Stimulated activated CD4-positive, alpha-beta T cell treated with anti-CD3 and anti-CD28 coated beads, Interleukin-1b, Interleukin-23, amount 100 ng/mL, for 48 hours (primary cell): ENCODE measurements at places on chromosomes 11 and 22.
A peak's percentile ranks its signal among the peaks of the same experiment; 100 is the strongest.

GRCh38 chr11:15471048-15471894, 356.5 kb downstream of the INSC start:
- DNase-seq = no peak

- peak; percentile 96 for DNase-seq
These were observed at the start of gene SNX32 for GRCh38 chr11:65833297-65834030. SNX32 (plus strand) TSS chr11:65833963; CDS start chr11:65834066, 103 bp downstream.

DNA sequence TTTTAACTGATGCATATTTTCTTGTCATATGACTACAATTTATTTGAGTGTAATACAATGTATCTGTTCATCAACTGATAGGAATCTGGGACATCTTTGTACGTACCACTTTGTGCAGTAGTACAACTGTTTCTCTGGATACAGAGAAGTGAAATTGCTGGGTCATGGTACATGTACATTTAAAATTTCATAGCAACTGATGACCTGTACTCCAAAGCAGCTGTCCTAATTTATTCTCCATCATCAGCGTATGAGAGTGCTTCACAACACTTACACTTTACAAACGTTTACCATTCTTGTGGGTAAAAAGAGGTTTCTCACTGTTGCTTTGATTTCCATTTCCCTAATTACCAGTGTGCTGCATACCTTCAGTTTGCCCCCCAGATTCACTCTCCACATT, 552.8 kb upstream of the CADM1 start:
- DNase-seq = no peak

DNA sequence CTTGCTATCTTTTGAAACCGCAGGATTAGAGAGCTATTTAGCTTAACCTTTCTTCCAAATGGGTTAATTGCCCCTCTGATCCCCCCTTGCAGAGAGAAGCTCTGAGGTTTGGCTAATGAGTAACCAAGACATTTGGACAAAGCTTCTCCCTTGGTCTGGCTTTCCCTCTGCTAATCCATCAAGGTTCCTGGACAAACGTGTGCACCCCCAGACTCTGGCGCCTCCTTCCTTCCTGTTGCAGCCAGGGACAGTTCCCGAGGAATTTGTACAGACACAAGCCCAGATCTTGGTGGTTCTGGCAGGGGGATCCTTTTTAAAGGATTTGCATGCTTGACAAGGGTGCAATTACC, 1.6 kb downstream of the KIAA1671 start:
- DNase-seq = no peak

DNA sequence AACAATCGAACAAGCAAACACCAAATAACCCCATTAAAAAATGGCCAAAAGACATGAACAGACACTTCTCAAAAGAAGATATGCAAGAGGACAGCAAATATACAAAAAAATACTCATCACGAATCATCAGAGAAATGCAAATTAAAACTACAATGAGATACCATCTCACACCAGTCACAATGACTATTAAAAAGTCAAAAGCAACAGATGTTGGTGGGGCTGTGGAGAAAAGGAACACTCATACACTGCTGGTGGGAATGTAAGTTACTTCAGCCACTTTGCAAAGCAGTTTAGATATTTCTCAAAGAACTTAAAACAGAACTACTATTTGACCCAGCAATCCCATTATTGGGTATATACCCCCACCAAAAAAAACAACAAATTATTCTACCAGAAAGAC, 51.3 kb upstream of the FLI1 start:
- no peak for DNase-seq

DNA sequence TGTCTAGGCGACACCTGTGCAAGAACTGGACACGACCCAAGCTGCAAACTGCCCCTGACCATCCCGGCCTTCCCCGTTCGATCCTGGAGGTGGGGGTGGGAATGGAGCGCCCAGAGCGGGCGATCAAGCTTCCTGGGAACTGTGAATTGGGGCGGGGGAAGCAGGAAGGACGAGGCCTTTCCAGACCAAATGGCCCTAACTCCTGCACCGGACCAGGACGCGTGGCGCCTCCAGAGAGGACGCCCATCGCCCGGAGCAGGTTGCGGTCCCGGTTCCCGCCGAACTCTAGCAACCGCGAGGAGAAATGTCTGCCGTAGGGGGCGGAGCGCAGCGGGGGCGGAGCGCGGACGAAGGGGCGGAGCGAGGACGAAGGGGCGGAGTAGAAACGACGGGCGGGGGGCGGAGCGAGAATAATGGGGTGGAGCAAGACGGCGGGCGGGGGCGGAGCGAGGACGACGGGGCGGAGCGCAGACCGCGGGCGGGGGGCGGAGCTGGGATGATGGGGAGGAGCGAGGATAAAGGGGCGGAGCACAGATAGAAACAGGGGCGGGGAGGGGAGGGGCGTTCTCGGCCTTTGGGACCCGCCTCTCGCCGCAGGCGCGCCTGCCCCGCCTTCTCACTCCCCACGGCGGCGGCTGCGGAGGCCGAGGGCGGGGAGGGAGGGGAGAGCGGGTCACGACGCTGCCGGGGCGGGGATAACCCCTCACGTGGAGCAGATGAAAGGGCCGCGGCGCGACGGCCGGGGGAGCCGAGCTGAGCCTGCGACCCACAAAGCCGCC, at the start of gene ZNRF3:
ZNRF3 (plus strand) TSS at position 695 of the 779 bp plus-strand sequence. CDS start 195 bp downstream, outside the sequence.
- DNase-seq = peak; percentile 90

- DNase-seq = no peak
These were observed 60.2 kb downstream of the SLN start for GRCh38 chr11:107651672-107652071.

DNA sequence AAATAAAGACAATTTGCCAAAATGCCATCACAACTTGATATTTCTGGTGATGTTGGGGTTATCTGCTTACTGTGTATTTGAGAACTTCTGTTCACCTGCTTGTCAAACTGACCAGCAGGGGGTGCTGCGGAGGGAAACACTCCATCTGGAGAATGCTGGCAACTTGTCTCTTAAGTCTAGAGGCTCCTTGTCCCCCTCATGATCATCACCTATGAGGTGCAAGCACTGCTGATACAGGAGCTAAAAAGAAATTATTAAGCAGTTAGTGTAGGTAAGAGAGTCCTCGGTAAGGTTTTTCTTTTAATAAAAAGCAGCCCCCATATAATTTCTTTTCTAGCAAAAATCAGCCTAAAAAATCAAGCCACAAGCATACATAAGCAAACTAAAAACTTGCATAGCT, 32.7 kb upstream of the GLYATL1B start:
- DNase-seq = peak; percentile 76
